ENCODE measurements at places on chromosomes 7 and 10. TPM values are rescaled to one million over a fixed set of nuclear protein-coding genes. Genes with fewer than 3 reads are reported as not detected.

DNA sequence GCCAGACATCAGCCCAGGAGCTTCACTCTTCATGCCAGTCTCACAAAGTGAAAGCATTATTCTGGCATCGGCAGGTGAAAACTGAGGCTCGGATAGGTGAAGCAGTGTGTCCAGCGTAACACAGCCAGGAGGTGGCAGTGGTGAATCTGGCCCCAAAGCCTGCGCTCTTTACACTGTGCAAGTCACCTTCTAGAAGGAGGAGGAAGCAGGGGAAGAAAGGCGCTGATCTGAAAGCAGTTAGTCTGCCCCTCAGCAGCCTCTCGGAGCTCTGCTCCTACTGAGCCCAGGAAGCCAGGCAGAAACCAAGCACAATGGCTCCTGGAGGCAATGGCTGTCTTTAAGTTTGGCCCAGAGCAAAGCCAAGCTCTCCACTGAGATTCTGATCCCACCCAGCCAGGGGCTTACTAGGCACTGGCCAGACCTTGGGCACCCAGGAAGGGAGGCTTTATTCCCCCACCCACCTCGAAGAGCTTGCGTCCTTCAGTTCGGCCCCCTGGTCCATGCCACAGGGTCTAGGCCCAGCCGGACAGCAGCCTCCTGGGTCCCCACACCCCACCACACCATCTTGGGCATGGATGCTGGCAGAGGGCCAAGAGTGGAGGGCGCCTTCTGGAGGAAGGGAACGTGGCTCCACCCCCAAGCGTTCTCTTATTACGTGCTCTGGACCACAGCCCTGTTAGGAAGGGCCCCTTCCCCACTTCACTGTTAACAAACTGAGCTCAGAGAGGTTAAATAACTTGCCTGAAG, 104.5 kb downstream of the GRID1 start:
- DNase-seq = peak; percentile 59

The ELN gene
- total RNA-seq = 11.7 TPM

- no peak for DNase-seq
Measured at GRCh38 chr10:88482220-88482619, 100.9 kb downstream of the RNLS start.

GRCh38 chr7:5479941-5480517, 56.4 kb upstream of the TNRC18 start:
- no peak for DNase-seq

DNA sequence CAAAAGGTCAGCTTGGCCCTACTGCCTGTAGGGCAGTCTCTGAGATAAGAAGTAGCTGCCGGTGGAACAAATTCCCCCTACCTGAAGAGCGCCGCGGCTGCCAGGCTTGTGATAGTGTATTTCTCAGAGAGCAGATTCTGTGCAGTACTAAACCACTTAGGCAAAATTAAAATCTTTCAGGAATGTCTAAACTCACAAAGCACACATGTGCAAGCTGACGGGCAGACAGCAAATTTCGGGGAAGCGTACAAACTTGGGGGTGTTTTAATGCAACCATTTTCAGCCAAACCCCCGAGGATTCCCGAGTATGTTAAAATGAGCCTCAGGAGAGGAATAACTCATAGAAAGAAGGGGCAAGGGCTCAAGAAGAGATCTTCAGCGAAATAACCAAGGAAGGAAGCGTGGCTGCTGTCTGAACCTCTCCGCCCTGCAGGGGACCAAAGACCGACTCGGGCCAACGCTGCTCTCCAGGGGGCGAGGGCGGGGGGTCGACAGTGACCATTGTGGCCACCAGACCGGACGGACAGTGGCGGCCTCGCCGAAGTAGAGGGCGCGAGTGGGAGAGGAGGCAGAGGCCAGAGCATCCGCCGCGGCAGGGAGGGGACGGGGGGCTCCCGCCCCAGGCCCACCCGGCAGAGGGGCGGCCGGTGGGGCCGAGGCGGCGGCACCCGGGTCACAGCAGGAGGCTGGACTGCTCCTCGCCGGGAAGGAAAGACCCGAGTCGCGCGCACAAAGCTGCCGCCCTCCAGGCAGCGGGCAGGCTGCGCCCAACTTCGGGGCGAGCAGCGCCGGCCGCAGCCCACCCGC, 819 bp downstream of the HYCC1 start:
- DNase-seq = peak; percentile 91

- DNase-seq = no peak
Measured at GRCh38 chr7:134362587-134363483, 46.1 kb upstream of the SLC35B4 start.

The OR2A1 gene
- 0.60 TPM for total RNA-seq

DNA sequence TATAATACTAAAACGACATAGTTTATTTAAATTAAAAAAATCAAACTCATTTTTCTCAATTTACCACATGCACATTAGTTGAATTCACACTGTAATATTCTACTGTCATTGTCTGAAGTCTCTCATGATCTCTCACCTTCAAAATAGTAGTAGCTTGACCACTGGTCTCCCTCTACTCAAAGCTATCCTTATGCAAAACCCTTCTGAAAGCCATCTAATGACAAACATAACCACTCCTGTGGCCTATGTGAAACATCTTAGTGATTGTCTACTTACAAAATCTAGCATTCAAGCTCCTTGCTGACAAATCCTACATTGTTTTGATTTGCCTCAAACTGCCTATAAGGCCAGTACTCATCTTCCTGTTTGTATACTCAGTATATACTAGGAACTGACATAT, 606.0 kb upstream of the GHITM start:
- no peak for DNase-seq
